NCI-H524 (cell line): ENCODE measurements at places on chromosomes 1 and 21.

DNA sequence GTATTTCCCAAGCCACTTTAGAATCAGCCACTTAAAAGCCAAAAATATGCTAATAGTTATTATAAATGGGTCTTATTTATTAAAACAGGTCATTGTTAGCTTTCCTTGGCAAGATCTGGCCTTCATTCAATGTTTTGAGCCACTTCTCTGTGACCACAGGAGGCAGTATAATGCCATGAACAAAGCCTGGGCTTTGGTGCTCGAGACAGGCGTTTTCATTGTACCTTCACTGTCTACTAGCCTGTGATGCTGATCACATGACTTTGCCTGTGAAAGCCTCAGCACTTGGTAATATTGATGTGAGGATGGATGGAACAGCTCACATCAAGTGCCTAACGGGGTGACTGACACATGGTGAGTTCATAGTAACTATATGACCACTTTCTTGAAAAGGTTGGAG, 217.0 kb downstream of the RWDD3 start:
- no peak for DNase-seq

DNA sequence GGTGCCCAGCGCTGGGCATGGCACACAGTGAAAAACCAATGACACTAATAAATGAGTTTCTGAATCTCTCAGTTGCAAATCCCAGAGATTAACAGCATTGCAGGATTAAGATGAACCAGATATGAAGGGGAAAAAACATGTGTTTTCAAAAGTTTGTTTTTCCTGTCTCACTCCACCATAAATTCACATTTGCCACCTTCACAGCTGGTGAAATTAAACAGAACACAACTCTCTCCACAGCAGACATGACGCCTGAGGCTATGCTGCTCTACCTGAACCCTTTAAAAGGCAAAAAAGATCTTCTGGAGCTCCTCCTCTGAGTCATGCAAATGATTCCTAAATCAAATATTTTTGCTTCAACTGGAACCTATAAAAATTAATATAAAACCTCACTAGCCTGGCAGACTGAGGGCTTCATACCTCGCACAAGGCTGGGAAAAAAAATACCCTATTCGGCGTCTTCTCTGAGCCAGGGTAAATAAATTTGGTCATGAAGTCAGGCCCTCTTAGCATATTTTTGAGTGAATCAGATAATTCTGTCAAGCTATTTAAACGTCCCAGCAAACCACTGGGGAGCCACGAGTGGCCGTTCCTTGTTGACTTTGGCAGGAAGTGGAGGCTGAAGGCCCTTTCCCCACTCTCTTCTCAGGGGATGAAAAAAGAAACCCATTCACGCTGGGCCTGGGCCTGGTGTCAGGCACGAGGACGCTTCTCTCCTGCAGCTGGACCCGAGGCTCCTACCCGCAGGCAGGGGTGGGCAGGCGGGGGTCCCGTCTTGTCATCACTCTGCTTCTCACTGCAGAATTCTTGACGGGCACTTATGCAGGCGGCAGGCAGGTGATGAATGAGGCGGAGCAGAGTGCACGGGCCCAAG, 53.0 kb downstream of the DMRTB1 start:
- no peak for DNase-seq

GRCh38 chr1:165185161-165185889, 171.2 kb downstream of the LMX1A start:
- no peak for DNase-seq

DNA sequence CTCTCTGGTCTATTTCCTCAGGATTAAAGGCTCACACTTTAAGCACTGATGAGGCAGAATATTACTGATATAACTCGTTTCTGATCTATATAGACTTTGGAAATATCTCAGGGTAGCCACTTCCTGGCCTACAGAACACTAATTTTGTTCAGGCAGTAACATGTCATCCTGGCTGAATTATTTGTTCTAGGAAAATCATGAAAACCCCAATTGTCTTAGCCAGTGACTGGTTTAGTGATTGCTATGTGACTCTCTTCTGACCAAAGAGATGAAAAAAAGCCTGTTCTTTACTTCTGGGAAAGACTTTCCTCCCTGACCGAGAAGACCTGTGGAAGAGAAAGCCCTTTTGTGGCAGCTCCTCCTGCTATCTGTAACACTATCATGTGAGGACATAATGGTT, 453.7 kb downstream of the SETD4 start:
- DNase-seq = no peak

GRCh38 chr1:93689521-93690223, 8.0 kb upstream of the BCAR3 start:
- DNase-seq = no peak

GRCh38 chr1:23448846-23449245, 24.3 kb upstream of the TCEA3 start:
- no peak for DNase-seq
